ENCODE measurements at places on chromosomes 4 and X. TPM values are rescaled to one million over a fixed set of nuclear protein-coding genes. Genes with fewer than 3 reads are reported as not detected.

The H2AZ1 gene
- 544 TPM for total RNA-seq

The INTU gene
- total RNA-seq, result not detected

DNA sequence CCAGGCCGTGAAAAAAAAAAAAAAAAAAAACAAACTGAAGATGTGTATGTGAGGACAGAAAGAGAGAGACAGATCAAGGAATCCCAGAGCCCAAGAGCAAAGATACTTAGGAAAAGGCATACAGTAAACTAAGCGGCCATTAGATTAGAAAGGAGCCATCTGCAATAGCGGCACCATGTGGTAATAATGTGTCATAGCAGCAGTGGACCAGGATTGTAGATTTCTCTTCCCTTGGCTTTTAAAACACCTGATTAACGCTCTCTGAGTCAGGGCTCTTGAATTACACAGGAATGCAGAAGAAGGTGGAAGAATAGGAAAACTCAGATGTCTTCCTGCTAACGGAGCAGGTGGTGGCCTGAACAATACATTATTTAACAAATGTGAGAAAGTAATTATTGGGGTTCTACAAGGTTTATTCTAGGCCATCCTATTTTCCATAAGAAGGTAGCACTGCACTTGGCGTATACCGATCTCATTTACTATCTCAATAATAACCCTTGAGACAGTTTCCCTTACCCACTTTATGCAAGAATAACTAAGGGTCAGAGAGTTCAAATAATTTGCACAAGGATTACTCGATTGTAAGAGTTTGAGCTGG lies 182.7 kb downstream of the KCNIP4 start:
- H3K4me3 ChIP-seq, result no peak overlapping the region
- H3K27me3 ChIP-seq, result no peaks in the 10 kb centered on the region
- H3K4me1 ChIP-seq, result no peaks in the 10 kb centered on the region
- no peaks in the 10 kb centered on the region for H3K36me3 ChIP-seq
- peak; percentile 74 for DNase-seq

DNA sequence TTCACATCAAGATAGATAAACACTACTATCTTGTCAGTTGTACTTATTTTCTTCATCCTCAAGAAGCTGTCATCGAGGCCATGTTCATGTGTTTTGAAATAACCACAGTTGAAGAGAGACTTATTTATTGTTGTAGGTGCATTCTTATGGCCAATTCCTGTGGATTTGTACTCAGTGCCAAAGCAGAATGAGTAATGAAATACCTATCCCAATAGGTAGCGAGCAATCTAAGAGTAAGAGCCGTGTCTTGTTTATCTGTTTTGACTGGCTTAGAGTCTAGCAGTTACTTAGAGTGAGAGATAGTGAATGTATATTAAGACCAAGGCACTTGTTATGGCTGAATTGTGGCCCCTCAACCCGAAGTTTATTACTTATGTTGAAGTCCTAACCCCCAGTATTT lies 631.0 kb upstream of the SPANXN1 start:
- H3K4me1 ChIP-seq, result no peaks in the 10 kb centered on the region
- no peak overlapping the region for H3K27ac ChIP-seq
- H3K4me3 ChIP-seq, result no peak overlapping the region
- no peaks in the 10 kb centered on the region for H3K27me3 ChIP-seq
- no peaks in the 10 kb centered on the region for H3K36me3 ChIP-seq
- DNase-seq, result no peak

GRCh38 chr4:77500801-77501200 lies 104.8 kb upstream of the CXCL13 start:
- H3K4me1 ChIP-seq, result peaks cover 4% of the 10 kb centered on the region
- no peak for DNase-seq
- H3K27ac ChIP-seq, result no peak overlapping the region
- H3K36me3 ChIP-seq, result no peaks in the 10 kb centered on the region
- H3K27me3 ChIP-seq, result no peaks in the 10 kb centered on the region

The UBL4A gene
- total RNA-seq, result 30.4 TPM

The PLP1 gene
- 1.2 TPM for total RNA-seq

DNA sequence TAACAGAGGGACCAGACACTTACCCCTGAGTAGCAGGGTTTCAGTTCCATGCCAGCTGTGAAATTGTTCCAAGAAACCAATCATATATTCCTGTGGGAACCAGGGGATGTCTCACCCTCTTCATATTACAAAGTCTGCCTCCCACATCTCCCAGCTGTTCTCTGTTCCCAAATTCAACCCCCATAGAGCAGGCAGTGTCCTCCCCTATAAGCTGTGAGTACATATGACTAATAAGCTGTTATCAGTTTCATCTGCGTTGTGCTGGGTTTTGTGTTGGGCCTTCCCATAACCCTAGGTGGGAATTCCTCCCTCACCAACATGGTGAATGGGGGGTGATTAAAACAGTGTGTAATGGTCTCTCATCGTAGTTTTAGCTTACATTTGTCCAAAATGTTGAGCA lies 41.0 kb downstream of the CEP44 start:
- H3K36me3 ChIP-seq, result no peaks in the 10 kb centered on the region
- H3K27ac ChIP-seq, result no peak overlapping the region
- DNase-seq, result no peak
- H3K4me1 ChIP-seq, result no peaks in the 10 kb centered on the region

DNA sequence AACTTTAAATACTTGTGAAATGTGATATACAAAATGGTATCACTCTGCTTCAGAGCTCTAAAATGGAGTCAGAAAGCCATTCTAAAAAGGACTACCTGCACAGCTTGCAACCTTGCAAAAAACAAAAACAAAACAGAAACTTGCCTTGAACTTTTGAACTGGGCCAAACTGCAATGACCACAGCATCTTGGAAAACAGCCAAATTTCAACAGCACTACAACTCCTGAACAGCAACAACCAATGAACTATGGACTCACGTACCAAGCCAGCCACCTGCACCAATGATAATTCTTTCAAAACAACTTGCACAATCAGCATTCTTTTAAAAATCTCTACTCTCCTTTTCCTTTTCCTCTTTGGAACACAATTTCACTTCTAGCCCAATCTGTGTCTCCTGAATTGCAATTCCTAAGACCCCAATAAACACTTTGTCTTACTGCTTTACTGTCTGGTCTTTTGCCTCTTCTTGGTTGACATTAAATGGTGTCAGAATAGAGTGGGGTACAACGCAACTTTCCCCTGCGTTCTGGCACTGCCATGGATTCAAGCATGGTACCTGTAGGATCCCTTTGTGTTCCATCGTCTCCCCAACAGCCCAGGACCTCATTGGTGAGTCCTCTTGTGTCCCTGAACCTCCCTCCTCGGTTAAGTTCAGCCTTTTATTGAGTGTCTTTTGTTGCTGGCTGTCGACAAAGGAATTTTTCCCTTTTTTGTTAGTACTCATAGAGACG lies 35.7 kb upstream of the FMR1 start:
- H3K27ac ChIP-seq, result no peak overlapping the region
- H3K4me1 ChIP-seq, result no peaks in the 10 kb centered on the region
- H3K36me3 ChIP-seq, result no peaks in the 10 kb centered on the region
- DNase-seq, result no peak
- no peak overlapping the region for H3K4me3 ChIP-seq
- H3K27me3 ChIP-seq, result no peaks in the 10 kb centered on the region

DNA sequence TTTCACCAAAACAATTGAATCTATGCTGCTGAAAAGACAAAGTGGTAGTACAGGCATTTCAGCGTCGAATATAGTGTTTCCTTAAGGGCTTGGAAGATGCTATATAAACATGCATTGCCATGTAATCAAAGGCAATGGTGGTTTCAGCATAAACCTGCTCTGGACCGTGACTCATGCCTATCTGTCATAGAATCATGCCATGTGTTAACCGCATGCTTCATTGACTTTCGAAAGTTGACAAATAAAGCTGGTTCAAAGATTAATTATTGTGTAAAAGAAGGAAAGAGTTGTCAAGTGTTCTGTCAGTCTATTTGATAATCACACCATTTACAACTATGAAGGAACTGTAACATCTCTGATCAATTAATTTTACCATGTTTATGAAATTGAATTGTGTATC lies 83.2 kb downstream of the FUNDC1 start:
- no peaks in the 10 kb centered on the region for H3K27me3 ChIP-seq
- no peaks in the 10 kb centered on the region for H3K4me1 ChIP-seq
- H3K36me3 ChIP-seq, result no peaks in the 10 kb centered on the region
- H3K27ac ChIP-seq, result no peak overlapping the region
- H3K4me3 ChIP-seq, result no peak overlapping the region

The CSAG3 gene
- not detected for total RNA-seq

DNA sequence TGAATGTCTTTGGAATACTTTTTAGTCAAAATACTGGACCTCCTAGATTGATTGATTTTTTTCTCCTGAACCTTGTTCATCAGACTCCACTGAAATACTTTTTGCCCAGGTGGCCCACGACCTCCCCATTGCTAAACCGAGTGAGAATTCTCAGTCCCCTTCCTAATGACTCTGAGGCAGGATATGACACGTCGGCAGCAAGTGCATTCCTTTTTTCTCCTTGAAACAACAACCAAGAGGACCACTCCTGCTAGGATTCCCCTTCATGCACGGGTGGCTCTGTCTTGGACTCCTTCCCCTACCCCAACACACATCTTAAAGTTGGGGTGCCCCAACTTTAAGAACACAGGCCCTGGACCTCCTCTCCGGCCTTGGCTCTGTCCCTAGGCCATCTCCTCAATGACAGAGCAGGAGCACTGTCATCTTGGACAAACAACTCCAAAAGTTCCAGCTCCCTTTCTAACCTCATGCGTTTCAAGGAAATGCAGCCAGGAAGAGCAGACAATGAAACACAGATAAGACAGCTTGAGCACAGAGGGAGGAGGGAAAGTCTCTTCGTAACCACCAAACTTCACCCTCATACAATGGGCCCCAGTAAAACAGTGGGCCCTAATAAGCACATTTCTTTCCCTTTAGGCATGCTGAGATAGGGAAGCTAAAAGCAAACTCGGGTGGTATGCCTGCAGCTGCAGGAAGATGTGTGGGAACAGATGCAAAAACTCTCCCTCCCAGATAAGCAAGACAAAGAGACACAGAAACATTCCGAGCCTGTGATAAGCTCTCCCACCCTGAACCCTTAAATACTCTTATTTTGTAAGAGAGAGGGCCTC lies 33.9 kb downstream of the ZBTB49 start:
- H3K27me3 ChIP-seq, result no peaks in the 10 kb centered on the region
- no peak overlapping the region for H3K4me3 ChIP-seq
- H3K27ac ChIP-seq, result no peak overlapping the region
- no peaks in the 10 kb centered on the region for H3K36me3 ChIP-seq

DNA sequence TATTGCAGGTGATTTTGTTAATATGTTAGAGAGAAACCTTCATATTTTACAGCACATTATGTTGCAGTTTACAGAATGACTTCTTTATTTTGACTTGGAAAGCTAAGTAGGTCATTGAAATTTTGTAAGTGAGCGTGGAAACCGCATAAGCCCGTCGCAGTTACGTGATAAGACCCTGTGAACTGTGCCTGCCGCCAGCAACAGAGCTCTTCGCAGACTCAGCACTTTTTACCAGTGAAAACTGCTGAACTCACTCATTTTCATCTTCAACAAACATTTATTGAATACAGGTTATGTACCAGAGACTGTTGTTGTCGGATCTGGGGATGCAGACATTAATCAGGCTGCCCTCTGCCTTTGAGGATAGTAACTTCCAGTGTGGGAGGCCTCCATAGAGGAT lies 355.7 kb downstream of the HS3ST1 start:
- no peaks in the 10 kb centered on the region for H3K36me3 ChIP-seq
- no peak overlapping the region for H3K4me3 ChIP-seq
- no peaks in the 10 kb centered on the region for H3K4me1 ChIP-seq
- H3K27ac ChIP-seq, result no peak overlapping the region
- H3K27me3 ChIP-seq, result no peaks in the 10 kb centered on the region

The CBLL2 gene
- not detected for total RNA-seq

DNA sequence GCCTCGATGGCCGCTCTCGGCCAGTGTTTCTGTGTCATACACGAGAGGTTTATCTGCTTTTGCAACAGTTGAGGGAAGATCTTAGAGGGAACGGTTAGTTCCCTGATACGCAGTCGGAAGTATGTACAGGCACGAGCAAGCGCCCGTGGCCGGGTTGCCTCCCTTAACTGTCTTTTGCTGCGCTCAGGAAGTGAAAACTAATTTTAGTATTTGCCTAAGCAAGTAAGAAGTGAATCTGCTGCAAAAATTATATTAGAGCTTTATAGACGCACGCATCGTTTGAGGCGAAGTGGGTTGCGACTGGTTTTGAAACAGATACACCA lies 695 bp downstream of the MTM1 start:
- no peaks in the 10 kb centered on the region for H3K36me3 ChIP-seq
- no peaks in the 10 kb centered on the region for H3K27me3 ChIP-seq
- H3K4me3 ChIP-seq, result peak overlapping the region; percentile 67
- peak; percentile 84 for DNase-seq
- peaks cover 36% of the 10 kb centered on the region for H3K4me1 ChIP-seq

DNA sequence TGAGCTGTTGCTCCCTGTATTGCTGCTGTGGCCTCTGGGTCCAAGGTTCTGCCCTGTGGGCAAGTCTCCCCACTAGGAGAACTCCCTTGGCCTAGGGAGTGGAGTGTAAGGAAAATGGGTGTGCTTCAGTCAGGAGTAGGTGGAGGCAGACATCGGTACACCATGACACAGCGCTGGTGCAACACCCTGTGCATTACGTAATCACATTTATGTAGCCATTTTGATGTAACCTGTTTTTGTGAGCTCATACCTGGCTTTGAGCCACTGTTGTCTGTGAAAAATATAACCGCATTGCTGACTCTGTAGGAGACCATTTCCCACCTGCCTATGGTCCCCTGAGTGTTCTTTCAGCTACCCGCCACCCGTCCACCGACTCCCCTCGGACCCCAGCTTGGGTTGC lies 700.5 kb upstream of the AGA start:
- H3K27me3 ChIP-seq, result no peaks in the 10 kb centered on the region
- no peak for DNase-seq
- no peak overlapping the region for H3K27ac ChIP-seq
- no peaks in the 10 kb centered on the region for H3K36me3 ChIP-seq
- no peaks in the 10 kb centered on the region for H3K4me1 ChIP-seq

The PPBP gene
- total RNA-seq, result not detected

GRCh38 chrX:1488745-1489144 lies 36.0 kb upstream of the ASMTL start:
- H3K36me3 ChIP-seq, result peaks cover 53% of the 10 kb centered on the region
- peak overlapping the region; percentile 100 for H3K27ac ChIP-seq
- H3K4me1 ChIP-seq, result peaks cover 54% of the 10 kb centered on the region
- no peaks in the 10 kb centered on the region for H3K27me3 ChIP-seq

The H2BW2 gene
- not detected for total RNA-seq

DNA sequence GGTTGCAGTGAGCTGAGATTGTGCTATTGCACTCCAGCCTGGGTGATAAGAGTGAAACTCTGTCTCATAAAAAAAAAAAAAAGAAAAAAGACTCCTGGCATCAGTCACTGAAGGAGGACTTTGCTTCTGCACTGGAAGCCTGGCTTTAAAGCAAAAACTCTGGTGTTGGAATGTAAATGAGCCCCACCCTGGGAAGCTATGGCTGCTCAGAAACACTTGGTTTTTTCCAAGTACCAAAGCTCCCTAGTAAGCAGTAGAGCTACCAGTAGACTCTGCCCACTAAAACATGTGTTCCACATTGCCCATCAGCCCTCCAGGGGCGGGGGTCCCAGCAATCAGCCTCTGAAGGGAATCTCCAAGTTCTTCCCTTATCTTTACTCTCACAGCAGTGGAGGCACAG lies 154.4 kb downstream of the SHROOM3 start:
- no peak for DNase-seq
- no peaks in the 10 kb centered on the region for H3K27me3 ChIP-seq
- no peak overlapping the region for H3K27ac ChIP-seq
- no peaks in the 10 kb centered on the region for H3K4me1 ChIP-seq
- no peaks in the 10 kb centered on the region for H3K36me3 ChIP-seq

GRCh38 chrX:115687595-115687994 lies 126.6 kb downstream of the PLS3 start:
- no peak overlapping the region for H3K4me3 ChIP-seq
- H3K27ac ChIP-seq, result no peak overlapping the region
- H3K27me3 ChIP-seq, result no peaks in the 10 kb centered on the region
- H3K36me3 ChIP-seq, result no peaks in the 10 kb centered on the region

Measured in Karpas-422 (cell line).